ENCODE measurements at places on chromosomes 1 and 21.

DNA sequence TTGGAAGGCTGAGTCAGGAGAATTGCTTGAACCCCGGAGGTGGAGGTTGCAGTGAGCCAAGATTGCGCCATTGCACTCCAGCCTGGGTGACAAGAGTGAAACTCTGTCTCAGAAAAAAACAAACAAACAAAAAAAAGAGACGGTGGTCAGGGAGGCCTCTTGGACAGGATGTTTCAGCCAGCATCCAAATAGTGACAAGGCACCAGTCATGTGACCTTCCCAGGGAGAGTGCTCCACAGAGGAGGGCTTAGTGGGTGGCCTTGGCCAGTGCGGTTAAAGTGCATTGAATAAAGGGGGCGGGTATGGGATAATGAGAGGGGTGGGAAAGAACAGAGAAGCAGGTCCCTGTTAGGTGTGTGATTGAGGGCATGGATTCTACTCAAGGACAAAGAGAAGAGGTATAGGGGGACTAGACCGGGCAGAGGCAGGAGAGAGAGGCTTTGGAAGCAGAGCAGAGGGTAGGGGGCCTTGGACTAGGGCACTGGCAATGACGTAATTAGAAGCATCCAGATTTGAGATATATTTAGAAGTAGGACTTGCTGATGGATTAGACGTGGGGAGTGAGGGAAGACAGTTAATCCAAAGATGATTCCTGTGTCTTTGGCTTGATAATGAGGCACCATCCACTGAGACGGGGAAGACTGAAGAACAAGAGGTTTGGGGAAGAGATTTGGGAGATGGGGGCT lies 12.0 kb upstream of the RYR2 start:
- no peak for DNase-seq

DNA sequence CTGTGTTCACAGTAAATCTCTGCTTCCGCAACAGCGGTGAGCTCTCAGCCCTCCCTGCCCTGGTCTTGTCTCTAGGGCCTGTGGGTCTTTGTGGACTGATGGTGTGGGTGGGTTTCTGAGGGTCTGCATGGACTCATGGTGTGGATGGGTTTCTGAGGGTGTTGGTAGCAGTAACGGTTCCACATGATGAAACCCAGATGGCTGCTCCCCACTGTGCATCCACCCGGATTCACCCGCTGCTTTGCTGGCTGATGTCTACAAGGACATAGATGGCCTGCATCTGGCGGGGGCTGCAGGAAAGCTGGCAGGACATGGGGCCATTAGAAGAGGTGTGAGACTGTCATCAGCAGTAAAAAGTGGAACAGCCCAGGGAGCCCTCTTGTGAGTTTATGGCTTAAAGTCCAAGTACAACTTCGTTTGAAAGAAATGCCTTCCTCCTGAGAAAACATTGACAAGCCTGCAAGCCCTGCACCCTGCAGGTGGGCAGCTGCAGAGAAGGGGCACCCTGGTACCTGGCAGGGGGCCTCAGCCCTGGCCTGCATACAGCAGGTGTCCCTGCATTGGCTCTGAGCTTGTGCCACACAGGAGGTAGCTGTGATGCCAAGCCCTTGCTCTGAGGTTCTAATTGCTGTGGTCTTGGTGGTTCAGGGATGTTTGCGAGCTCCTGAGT lies 156.9 kb upstream of the COL6A1 start:
- no peak for DNase-seq

DNA sequence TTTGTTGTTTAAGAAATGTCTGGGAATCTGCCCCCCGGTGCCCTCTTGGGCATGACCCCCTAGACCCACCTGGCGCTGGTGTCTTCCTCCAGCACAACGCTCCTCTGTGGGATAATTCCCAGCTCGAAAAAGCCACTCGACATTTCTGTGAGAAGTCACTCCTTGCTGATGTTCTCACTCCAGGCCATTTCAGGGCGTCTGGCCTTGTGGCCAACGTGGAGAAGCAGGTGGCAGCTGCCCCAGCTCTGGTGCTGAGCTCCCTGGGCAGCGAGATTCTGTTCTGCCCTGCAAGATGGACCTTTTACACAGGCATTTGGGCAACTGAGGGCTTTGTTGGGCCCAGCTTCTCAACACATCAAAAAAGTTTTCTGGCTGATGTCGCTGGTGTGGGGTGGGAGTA lies 147.7 kb upstream of the WNT4 start:
- DNase-seq = no peak

- no peak for DNase-seq
These were observed 92.1 kb downstream of the NRIP1 start for GRCh38 chr21:14972678-14973077.

DNA sequence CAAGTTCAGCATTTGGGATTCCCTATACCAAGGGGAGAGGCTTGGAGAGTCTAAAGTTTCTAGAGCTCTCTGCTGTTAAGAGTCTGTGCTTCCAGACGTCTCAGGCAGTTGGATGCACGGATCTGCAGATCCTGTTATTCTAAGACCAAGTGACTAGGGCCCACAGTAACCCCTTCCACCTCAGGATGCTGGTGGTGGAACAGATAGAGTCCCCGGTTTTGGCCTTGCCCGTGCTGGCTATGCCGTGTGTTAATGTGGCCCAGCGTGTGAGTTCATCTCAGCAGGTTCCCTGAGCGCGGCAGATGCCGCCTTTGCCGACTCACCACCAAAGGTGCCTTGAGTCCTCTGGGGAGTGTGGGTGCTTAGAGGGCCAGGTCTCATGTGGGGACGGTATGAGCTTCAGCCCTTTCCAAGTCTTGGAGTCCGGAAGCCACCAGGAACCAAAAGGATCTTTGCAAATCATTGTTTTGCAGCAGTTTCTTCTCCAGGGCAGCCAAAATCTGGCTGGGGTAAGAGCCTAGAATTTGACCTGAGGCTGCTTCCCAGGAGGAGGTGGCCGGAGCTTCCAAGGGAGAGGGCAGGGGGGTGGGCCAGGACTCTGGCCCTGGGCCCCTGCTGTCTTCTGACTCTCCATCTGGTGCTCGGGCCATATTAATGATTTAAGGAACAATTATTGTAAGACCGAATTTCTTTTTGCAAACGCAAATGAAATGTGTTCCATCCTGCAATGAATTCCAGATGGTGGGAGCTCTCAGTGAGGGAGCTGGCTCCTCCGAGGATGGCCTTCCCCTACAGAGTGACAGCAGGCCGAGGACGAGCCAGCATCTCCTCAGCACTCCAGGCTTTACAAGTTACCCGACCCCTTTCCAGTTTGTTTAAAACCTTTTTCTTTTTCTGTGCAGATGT lies 205.7 kb downstream of the FOXD2 start:
- no peak for DNase-seq

GRCh38 chr1:226784081-226785049 lies 45.3 kb upstream of the ITPKB start:
- DNase-seq = peak; percentile 62

DNA sequence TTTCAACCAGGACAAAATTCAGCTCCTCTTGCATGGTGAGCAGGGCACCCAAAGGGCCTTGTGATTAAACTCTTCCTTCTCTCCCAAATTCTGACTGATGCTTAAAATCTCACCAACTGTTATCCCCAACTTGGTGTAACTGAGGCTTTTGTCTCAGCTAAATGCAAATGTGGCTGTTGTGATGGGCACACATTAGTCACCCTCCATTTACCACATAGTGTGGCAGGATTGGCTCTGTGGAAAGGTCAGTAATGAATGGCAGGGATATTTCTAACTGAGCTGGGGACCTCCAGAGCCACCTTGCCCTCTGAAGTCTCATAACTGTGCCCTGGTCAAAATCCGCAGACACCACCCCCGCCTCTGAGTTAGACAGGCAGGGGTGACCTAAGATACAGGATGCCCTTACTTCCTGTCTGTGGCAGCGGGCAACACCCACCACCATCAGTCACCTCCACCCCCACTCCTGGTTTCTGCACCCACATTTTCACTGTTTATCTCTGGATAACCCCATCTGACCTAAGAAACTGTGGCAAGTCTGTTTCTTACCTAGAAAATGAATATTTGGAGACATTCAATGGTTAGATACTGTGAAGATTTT lies 25.4 kb upstream of the RGS16 start:
- no peak for DNase-seq

DNA sequence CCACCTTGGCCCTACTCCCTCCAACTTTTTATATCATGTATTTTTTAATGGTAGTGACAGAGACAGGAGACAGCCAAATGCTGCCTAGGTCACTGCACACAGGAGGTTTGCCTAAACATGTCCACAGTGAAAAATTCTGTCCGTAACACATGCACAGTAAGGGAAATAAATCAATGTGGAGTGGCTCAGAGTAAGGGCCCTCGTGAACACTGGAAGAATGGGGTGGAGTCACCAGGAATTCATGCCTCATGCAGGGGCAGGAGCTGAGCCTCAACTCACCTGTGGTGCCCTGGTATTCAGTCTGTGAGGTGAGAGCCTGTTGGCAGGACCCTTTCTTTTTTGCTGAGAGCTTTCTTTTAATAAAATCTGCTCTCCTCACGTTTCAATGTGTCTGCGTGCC lies 289.1 kb downstream of the TGFB2 start:
- DNase-seq = no peak

GRCh38 chr1:98556521-98557158 lies 104.9 kb upstream of the SNX7 start:
- DNase-seq = no peak

- no peak for DNase-seq
These were observed 458.5 kb downstream of the NEGR1 start for GRCh38 chr1:71823708-71824305.

GRCh38 chr1:223216531-223217205 lies 73.6 kb upstream of the TLR5 start:
- DNase-seq = no peak

DNA sequence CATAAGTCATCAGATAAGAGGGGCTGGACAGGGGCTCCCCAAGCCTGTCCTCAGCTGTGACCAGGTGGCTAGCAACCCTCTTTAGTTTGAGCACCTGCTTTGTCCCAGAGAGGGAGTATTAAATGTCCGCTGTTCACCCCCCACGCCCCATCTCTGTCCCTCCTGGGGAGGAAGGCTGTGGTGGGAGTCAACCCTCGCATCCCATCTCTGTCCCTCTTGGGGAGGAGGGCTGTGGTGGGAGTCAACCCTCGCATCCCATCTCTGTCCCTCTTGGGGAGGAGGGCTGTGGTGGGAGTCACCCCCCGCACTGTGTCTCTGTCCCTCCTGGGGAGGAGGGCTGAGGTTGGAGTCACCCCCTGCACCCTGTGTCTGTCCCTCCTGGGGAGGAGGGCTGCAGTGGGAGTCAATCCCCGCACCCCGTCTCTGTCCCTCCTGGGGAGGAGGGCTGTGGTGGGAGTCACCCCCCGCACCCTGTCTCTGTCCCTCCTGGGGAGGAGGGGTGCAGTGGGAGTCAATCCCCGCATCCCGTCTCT lies 72.6 kb upstream of the ABCG1 start:
- DNase-seq = no peak

- no peak for DNase-seq
These were observed 65.5 kb upstream of the BACH1 start for GRCh38 chr21:29233256-29233546.

- no peak for DNase-seq
These were observed 16.6 kb downstream of the TSNAX start for GRCh38 chr1:231544943-231545592.

DNA sequence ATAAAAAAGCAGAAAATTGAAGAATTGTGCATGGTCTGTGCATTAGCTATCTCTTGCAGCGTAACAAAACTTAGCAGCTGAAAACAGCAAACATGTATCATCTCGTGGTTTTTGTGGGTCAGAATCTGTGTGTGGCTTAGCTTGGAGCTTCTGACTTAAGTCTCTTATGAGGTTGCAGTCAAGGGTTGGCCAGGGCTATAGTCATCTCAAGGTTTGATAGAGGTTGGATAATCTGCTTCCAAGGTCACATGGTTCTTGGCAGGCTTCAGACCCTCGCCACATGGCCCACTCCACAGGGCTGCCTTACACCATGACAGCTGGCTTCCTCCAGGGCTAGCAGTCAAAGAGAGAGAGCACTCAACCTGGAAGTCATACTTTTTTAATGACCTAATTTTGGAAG lies 35.9 kb downstream of the CNST start:
- DNase-seq = no peak

DNA sequence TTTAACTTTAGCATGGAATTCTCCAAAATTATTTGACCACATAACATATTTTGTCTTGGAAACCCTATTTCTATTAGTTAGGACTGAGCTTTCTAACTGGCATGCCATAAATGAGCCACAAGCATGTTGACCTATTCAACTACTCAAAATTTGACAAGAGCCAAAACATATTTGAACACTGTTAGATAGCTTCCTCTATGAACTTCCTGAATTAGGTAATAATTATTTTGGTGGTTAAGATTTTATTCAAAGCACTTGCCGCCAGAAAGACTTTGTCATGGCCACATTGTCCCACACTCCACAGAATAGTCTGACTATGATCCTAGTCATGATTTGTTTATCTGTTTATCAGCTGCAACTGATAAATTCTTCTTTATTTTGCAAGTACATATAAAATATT lies 23.1 kb upstream of the CTPS1 start:
- DNase-seq = no peak

DNA sequence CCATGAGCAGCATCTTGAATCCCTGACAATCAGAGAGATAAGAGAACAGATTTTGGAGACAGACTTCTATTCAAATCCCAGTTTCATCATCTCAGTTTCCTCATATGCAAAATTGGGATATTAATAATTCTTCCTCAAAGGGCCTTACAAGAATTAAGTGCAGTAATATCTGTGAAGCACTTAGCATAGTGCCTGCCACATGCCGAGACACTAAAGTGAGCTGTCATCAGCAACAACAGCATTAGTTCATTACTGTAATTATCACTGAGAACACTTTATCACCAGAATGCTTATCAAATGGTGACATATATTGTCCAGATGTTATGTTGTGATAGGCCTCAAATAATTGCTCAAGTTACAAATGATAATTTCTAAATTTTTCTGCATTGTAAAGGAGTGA lies 922 bp upstream of the FCRLB start:
- no peak for DNase-seq

DNA sequence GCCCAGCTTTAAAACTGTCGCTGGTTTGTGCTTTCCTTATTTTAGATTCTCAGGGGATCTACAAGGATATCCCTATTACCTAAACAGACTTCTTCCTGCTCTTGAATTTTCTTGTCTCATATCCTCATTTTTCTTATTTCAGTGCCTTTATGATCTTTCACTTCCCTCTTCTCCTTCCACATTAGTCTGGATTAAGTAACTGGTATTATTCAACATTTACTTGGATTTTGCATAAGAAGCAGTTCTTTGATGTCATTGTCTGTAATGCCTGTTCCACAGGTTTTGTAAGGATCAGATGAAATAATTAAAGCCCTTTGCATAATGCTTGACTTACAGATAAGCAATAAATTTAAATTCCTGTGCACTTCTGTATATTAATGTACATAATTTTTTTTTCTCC lies 26.5 kb downstream of the CXADR start:
- no peak for DNase-seq

DNA sequence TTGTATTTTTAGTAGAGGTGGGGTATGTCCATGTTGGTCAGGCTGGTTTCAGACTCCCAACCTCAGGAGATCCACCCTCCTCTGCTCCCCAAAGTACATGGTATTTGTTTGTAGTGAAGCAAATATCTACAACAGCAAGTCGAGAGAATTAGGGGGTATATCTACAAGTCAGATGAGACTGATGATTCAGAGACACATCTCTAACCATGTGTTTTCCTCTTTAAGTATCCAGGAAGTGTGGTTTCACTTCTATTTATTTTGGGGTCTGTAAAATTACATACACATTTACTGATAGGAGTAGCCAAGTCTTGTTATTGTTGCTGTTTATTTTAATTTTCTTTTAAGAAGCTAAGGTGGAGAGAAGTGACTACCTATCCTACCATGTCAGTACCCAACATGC lies 44.9 kb downstream of the SGIP1 start:
- no peak for DNase-seq

Data from NCI-H2081 treated with DMSO at 0.1 percent for 48 hours (cell line).